GM19239 (cell line): ENCODE measurements at places on chromosomes 3 and 15.

GRCh38 chr3:140896997-140897396 lies 44.6 kb upstream of the SLC25A36 start:
- no peak for DNase-seq

GRCh38 chr15:79166311-79166955 lies 75.9 kb upstream of the RASGRF1 start:
- no peak for DNase-seq

- DNase-seq = no peak
These were observed 32.5 kb downstream of the ITPR1 start for GRCh38 chr3:4525560-4526223.

- DNase-seq = no peak
These were observed 420.2 kb downstream of the FOXP1 start for GRCh38 chr3:71163198-71163918.

- DNase-seq = no peak
These were observed 17.2 kb upstream of the CRABP1 start for GRCh38 chr15:78322724-78323521.

- DNase-seq = no peak
These were observed 175.1 kb upstream of the ATP11B start for GRCh38 chr3:182618085-182618732.

- no peak for DNase-seq
These were observed 239.4 kb downstream of the CHST2 start for GRCh38 chr3:143358793-143359491.

GRCh38 chr3:114756506-114757279 lies 390.4 kb downstream of the ZBTB20 start:
- DNase-seq = no peak

DNA sequence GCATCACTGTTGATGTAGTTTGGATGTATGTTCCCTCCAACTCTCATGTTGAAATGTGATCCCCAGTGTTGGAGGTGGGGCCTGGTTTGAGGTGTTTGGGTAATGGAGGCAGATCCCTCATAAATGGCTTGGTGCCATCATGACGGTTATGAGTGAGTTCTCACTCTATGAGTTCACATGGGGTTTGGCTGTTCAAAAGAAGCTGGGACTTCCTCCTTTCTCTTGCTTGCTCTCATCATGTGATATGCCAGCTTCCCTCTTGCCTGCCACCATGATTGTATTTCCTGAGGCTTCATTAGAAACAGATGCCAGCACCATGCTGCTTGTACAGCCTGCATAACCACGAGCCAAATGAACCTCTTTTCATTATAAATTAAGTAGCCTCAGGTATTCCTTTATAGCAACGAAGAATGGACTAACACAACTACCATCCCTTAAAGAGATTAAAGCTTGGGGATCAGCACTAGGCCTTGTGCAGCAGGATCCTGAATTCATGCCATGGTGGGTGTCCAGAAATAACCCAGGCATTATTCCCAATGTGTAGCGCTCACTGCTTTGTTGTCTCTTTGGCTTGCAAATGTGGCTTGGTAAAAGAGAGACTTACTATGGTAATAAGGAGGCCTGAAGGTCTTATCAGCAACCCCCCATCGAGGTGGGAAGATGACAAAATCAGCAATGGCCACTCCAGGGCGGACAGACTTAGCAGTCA lies 41.9 kb downstream of the NDUFB4 start:
- no peak for DNase-seq

DNA sequence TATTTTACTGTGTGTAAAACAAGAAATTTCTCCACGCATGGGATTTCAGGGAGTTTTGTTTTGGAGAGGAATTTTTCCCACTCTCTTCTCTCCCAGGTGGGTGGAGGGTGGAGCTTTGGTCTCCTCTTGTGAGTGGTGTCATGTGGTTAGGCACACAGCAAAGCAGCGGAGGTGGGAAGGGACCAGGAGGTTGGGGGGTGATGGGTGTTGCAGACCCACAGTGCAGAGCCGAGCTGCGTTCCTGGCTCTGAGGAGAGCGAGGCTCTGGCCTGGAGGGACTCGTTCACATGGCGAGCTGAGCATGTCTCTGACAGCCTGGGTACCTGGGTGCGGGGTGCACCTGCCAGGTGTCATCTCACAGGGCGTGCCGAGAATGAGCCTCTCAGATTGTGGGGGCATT lies 87.8 kb downstream of the RYR3 start:
- DNase-seq = no peak
